Right renal cortex interstitium (tissue), 3 donors: ENCODE measurements at places on chromosomes 5 and 9. TPM values are rescaled to one million over a fixed set of nuclear protein-coding genes. Genes with fewer than 3 reads are reported as not detected.

GRCh38 chr9:101376111-101376848, 8.5 kb downstream of the BAAT start:
- no peak for DNase-seq

DNA sequence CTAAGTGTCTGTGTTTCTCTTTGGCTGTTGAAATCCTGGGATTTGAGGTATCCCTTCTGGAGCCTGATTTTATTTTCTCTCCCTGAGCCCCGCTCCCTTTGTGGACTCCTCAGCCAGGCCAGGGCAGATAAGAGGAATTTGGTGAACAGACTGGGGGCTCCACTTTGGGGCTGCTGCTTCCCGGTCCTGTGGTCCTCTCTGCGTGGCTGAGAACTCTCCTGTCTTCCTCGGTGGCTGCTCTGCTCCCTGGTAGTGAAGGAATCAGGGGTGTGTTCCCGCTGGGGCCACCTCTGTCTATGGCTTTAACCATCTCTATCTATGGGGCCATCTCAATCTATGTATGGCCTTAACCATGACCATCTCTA, 71.7 kb upstream of the SH3PXD2B start:
- DNase-seq: no peak

DNA sequence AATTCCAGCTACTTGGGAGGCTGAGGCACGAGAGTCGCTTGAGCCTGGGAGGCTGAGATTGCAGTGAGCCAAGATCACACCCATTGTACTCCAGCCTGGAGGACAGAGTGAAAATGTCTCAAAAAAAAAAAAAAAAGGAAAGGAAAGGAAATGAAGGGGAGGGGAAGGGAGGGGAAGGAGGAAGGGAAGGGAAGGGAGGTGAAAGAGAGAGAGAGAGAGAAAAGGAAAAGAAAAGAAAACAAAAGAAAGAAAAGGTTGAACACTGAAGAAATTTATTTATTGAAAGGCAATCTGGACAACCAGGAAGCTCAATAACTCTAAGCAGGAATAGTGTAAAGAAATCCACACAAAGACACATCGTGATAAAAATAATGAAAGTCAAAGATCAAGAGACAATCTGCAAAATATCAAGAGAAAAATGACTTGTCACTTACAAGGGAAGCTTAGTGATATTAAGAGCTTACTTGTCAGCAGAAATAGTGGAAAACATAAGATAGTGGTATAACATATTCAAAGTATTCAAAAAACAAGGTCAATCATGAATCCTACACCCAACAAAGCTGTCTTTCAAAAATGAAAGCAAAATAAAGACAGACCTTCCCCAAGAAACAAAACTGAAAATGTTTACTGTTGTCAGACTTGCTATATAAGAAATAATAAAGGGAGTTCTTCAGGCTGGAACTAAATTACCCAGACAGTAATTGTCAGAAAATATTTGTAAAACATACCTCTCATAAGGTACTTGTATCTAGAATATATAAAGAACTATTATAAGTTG, 10.9 kb upstream of the RIMOC1 start:
- no peak for DNase-seq

GRCh38 chr9:96859461-96860198, 5.3 kb upstream of the ZNF782 start:
- no peak for DNase-seq

GRCh38 chr5:68289498-68289897, 73.9 kb downstream of the PIK3R1 start:
- DNase-seq: no peak

GRCh38 chr5:175694371-175695160, 36.7 kb downstream of the HRH2 start:
- DNase-seq: no peak

DNA sequence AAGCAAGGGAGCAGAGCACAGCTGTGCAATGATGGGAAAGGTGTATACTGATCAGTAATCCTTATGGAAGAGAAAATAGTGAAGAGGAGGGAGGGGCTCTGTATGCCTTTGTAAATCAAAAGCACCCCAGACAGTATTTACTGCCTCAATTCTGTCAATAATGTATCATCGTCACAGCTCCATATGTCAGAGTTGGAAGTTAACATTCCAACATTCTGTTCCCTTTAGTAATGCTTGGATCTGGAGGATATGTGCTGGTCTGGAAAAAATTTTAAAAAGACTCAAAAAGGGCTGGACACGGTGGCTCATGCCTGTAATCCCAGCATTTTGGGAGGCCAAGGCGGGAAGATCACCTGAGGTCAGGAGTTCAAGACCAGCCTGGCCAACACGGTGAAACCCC, 310.4 kb downstream of the ACTL7B start:
- DNase-seq: no peak

DNA sequence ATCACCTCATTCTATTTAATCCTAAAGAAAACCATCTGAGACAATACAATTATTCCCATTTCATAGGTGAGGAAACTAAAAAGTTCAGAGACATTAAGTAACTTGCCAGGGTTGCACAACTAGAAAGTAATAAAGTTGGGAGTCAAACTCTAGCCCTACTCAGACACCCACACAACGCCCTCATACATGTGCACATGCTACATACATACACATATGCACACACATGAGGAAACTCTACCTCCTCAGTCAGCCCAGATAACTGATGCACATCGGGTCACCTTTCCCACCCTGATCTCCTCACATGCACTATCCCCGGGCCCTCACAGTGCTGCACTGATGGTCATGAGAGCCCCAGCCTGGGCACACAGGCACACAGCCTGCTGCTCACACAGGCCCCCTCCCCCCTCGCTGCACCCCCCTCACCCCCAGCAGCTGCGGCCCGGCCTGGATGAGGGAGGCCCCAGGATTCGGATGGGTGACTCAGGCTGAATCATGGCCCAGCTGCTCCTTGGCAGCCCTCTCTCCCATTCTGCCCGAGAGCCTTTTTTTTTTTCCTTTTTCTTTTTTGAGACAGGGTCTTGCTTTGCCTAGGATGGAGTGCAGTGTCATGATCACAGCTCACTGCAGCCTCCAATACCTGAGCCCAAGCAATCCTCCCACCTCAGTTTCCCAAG, 5.0 kb upstream of the GPRIN1 start:
- no peak for DNase-seq

DNA sequence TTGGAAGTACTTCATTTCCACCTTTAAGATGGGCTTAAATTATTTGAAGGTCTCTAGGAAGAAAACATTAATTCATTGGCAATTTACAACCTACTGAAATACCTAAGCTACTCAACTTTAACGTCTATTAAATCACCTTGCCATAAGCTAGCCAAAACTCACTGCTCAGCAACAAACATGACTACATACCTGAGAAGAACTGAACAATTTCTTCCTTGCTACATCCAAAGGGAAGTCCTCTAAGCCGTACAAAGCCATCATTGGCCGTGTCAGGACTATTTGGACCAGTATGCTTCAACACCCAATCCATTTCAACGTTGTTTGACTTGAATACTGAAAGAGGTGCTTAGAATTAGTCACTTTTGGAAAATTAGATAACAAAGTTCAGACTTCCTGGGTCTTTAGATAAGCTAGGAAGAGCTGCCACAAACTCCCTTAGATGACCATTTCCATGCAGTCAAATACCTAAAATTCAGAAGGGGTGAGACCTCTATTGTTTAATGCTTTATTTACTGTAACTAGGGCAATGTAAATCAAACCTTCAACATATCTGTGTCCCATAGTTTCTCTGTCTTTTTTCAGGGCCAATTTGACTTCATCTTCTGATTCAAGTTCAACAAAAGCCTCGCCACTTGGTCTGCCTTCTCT, 2.6 kb downstream of the HNRNPH1 start:
- DNase-seq: no peak

GRCh38 chr5:89676634-89677033, 732.9 kb downstream of the CETN3 start:
- no peak for DNase-seq

- DNase-seq: no peak
Measured at GRCh38 chr5:73815631-73816030, 189.6 kb downstream of the ARHGEF28 start.

DNA sequence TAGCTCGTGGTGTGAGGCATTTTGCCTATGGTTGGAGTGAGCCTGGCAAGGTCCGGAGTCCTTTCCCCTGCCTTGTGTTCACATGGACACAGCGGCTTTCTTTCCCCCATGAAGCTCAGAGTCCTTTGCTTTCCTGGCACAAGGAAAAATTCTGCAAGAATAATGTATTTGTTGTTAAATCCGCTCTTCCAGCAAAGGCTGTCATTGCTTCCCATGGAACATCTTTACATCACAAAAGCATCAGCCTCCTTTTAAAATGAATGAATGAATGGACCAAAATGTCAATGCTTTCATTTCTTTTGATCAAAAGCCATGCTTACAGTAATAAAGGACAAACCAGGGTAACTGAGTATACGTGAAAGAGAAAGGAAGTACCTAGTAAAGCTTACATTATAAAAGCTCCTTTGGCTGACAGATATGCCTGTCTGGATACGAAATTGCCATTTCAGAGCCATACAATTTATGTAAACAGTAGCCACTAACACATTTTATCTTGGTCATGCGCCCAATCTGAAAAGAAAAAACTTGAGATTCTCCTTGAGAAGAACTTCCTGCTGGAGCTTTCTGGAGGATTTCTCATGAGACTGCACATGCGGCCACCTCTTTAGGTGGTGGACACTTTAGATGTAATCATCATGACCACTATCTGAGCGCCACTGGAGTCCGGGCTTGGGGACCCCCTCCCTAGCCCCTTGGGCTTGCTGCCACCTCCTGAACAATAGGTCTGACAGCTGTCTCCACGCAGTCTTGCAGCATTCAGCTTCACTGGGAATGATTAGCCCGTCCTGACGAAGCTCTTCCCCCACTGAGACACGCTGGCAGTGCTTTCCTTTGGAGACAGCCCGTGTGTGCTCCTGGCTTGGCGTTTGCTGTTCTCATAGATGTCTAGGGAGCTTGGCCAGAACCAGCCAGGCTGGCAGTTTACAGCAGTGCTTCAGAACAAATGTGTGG, 355.9 kb downstream of the ADAMTS6 start:
- DNase-seq: no peak

DNA sequence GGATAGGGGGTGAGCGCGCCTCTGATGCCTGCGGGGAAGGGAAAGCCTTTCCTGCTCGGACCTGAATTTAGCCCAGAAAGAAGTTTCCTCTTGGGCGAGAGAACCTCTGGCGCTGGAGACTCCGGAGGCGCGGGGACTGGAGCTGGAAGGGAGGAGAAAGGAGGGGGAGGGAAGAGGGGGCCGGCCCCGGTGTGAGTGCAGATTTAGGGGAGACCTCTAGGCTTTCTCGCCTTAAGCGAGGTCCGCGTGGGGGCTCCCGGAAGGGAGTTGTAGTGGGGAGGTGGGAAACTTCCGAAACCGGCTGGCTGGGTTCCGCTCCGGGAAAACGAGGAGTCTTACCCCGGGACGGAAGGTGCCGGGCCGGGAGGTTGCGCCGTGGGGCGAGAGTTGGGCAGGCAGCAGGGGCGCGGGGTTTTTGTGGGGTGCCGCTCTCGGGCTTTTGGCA, 1.3 kb downstream of the PCSK5 start:
- DNase-seq: no peak

- DNase-seq: no peak
Measured at GRCh38 chr9:86282979-86283535, 719 bp upstream of the ISCA1 start.

DNA sequence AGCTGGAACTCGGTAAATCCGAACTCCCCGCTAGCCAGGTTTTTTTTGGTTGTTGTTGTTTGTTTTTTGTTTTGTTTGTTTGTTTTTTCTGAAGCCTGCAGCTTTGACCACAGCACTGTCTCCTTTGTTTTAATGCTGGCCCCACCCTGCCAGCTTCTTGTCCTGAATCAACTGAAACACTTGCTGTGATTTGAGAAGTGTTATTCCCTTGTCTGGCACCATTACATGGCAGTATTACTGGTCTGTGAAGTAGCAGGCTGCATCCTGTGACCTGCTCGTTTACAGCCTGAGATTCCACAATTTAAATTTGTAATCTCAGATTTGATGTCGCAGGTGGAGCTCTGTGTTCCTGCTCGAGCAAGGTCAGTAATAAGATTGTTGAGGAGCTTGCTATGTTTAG, 1.4 kb upstream of the SLC36A2 start:
- no peak for DNase-seq

GRCh38 chr5:6545770-6546690, 86.8 kb downstream of the NSUN2 start:
- no peak for DNase-seq

DNA sequence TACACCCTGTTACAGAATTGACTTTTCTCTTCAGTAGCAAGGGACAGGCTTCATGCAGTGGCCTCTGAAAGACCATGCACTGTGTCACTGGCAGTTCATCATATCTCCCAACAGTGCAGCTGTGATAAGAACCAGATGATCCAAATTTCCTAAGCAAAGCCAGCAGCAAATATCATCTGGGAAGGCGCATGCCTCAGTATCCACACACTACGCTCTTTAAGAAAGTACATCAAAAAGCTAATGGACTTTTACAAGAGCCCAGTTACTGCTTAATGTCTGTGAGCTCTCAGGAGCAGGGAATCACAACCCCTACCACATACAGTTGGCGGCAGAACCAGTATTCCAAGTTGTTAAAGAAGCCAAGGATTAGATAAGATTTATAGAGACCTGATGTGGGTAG, 25.1 kb downstream of the ADAMTSL1 start:
- no peak for DNase-seq

DNA sequence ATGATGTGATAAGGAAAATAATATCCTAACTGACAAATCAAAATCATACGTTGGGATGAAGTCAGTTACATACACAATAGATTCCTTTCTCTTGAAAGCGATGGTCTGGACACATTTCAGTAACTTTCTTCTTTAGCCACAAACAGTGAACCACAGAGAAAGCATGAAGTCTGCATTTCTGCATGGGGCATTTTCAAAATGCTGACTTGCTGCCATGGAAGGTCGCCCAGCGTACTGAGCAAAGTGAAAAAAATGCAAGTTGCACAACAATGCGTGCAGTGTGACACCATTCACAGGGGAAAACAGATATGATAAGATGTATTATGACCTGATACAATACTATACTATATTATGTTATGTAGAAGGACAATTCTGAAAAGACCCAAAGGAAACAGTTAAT, 146.3 kb downstream of the SNX18 start:
- no peak for DNase-seq

DNA sequence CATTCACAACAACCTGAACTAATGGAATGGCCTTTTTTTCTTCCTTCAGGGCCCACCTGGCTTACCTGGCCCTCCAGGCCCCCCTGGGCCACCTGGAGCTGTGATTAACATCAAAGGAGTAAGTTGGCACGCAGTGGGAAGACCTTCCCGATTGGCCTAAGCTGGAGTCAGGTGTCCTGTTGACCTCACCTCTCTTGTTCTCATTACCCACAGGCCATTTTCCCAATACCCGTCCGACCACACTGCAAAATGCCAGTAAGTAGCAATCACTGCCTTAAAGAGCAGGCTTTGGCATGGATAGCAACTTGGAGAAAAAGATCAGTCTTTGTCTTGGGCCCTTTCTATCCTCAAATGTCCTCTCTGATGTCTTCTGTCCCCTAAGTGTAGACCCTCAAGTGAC, 55.3 kb upstream of the TGFBR1 start:
- DNase-seq: no peak

- no peak for DNase-seq
Measured at GRCh38 chr5:34015120-34015822, 7.4 kb upstream of the AMACR start.

OBP2B gene
- not detected for polyA plus RNA-seq

ROPN1L gene
- polyA plus RNA-seq: 0.60 TPM

DIAPH1 gene
- polyA plus RNA-seq: 74.8 TPM

NFIB gene
- polyA plus RNA-seq: 19.9 TPM

IL17B gene
- 1.6 TPM for polyA plus RNA-seq

ADAMTS19 gene
- 5.4 TPM for polyA plus RNA-seq

LCN9 gene
- polyA plus RNA-seq: not detected

EXD3 gene
- polyA plus RNA-seq: 8.9 TPM

IL3 gene
- not detected for polyA plus RNA-seq

RLN2 gene
- 3.0 TPM for polyA plus RNA-seq

SLC34A3 gene
- polyA plus RNA-seq: 2.8 TPM
